ENCODE measurements at places on chromosomes 4 and X.

DNA sequence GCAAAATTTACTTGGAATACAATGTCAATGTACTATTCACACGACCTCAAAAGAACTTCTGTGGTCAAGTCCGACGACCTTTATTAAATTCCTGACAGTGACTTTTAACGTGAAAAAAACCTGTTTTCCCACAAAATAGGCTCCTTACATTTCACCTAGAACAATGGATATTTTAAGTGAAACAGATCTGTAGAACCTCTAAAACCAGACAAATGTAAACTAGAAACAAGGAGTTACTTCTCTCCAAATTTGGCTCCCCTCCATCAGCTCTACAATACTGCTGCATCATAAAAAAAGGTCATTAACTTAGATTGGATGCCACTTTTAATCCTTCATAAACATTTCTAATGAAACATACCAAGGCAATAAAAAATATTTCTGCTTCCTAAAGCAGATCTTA lies 1.2 kb downstream of the NEK1 start:
- no peak for DNase-seq

DNA sequence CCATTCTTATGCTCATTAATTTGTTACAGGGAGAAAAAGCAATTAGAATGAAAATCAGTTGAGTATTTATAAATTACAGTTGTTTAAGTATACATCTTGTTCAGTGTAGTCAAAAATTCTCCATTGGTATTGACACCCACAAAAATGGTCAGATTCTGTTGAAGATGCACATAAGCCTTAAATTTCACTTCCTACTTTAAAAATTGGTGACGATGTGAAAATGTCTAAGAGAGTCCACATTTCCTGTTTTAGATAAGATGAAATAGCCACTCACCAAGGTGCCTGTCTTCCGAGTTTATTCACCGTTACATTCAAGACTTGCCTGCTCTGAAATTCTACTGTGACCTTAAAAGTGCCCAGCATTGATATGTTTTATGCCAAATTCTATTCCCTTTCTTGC lies 93.6 kb downstream of the GPR143 start:
- DNase-seq = no peak

- no peak for DNase-seq
Observed at GRCh38 chr4:139175646-139176301, 1.2 kb downstream of the ELF2 start.

- DNase-seq = no peak
Observed at GRCh38 chr4:141132072-141132708, 1.1 kb downstream of the RNF150 start.

- DNase-seq = no peak
Observed at GRCh38 chrX:77223046-77223445, 224.1 kb upstream of the FGF16 start.

- no peak for DNase-seq
Observed at GRCh38 chrX:12986886-12987285, 12.0 kb downstream of the TMSB4X start.

DNA sequence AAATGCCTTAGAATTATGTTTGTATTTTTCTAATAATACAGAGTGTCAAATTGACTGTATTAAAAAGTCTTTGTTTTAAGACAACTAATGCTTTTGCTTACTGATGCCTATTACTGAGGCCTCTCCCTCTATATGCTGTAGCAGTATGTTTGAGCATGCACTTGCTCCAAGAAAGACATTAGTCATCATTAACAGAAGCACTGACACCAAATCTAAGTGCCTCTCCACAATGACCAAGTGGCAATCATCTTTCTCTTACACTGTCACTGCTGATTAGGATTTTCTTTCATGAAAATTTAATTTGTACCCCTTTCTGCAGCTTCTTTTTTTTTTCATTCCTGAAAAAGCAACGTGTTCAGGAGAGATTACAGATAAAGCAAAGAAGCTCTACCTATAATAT lies 11.1 kb upstream of the MAB21L2 start:
- no peak for DNase-seq

DNA sequence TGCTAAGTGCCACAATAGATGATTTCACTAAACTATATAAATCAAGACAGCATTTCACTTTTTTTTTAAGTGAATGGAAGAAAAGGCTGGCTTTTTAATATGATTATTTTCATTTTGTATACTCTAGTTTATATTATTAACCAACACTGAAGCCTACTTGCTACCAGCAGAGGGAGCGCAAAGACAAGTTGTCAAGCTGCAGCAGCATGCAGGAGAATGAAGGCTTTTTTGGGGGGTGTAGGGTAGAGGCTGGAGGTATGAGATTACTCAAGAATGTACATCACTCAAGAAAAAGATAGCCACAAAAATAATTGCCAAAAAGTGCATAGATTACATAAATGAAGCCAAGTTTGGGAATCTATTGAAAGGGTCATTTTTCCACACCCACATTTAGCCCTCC lies 519.5 kb downstream of the FGF13 start:
- DNase-seq = no peak

DNA sequence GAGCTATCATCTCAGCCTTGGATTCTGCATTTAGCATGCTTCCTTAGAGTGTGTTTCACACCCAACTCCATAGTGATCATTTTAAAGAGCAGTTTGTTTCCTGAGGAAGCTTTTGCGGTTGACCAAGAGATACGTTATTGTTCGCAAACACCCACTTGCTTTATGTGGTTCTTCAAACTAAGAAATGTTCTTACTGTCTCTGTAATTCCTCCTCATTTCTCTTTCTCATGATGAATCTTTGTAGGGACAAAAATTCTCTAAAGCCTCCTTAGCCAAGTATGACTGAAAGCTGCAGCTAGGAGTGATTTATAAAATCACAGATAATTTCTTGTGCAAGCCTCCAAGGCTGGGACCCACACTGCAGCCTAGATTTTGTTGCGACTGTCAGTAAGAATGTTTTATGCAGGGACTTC lies 10.0 kb downstream of the TNIP3 start:
- no peak for DNase-seq

DNA sequence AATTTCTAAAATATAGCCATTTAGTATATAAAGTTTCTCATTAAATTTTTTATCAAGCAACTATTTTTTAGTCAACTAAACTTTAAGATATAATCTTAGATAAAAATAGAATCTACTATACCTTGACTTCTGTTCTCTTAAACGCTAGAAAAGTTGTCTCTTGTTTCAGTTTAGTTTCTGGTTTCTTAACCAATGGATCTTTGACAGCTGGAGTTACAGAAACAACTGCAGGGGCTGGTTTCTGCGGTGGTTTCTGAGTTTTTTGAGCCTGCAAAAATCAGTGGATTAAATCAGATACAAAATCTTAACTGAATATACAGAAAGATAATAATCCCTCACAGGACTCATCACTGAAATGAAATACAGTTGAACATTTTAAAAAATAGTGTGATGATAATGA lies 21.9 kb downstream of the INTS12 start:
- no peak for DNase-seq

GRCh38 chr4:178387756-178388155 lies 945.5 kb upstream of the AGA start:
- no peak for DNase-seq
